ENCODE measurements at places on chromosomes 7 and 10. TPM values are rescaled to one million over a fixed set of nuclear protein-coding genes. Genes with fewer than 3 reads are reported as not detected.

FAM237B gene
- 0.18 TPM for polyA plus RNA-seq

FRA10AC1 gene
- 35.7 TPM for polyA plus RNA-seq

DNA sequence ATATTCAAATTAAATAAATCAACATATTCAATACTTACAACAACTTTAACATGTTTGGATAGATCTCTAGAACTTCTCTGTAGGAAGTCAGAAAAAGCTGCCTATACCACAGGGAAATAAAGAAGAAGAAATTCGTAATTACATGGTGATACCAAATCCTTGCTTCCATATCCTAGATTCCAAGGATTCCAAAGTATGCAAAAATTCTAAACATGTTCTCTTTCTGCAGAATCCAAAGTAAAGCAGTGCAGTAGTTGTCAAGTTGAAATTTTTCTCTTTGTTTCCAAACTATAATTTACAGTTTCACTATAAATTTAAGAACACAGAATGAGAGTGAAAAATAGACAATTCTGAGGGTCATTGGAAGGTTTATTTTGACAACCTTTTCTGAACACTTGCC lies 233.7 kb upstream of the PTN start:
- DNase-seq = no peak

- no peak for DNase-seq
Observed at GRCh38 chr7:19161671-19162070, 16.4 kb upstream of the FERD3L start.

ATRNL1 gene
- 11.7 TPM for polyA plus RNA-seq

- no peak for DNase-seq
Observed at GRCh38 chr7:158164101-158165095, 423.2 kb downstream of the PTPRN2 start.

GRCh38 chr10:79187121-79187940 lies 118.6 kb downstream of the ZMIZ1 start:
- DNase-seq = no peak

DNA sequence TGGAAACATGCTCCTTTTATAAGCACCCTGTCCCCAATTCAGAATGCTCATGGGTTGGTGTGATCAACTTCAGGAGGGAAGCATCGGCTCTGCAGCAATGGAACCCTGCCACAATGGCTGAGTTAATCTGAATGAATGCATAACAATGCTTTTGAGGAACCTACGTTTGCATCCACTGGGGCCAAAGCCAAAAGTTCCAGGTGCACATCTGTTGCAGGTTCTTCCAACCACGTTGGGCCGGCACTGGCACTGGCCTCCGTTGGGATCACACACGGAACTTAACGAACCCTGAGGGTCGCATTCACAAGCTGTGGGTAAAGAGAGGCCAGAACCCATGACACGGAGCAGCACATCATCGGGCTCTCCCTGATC lies 43.4 kb downstream of the LAMB1 start:
- DNase-seq = no peak

GRCh38 chr7:128989961-128990360 lies 52.2 kb downstream of the IRF5 start:
- no peak for DNase-seq

GRCh38 chr10:27482984-27483956 lies 20.8 kb upstream of the RAB18 start:
- no peak for DNase-seq
